ENCODE measurements at places on chromosomes 16 and 17. TPM values are rescaled to one million over a fixed set of nuclear protein-coding genes. Genes with fewer than 3 reads are reported as not detected.

Gene CCL3
- total RNA-seq: 74.5 TPM

Gene NHLRC4
- total RNA-seq: 1.0 TPM

Gene EVI2A
- total RNA-seq: 52.5 TPM

Gene RNF227
- 2.8 TPM for total RNA-seq

Gene TRPV3
- total RNA-seq: 6.6 TPM

Gene ARHGAP44
- 6.9 TPM for total RNA-seq

Gene CLEC18A
- 1.8 TPM for total RNA-seq

Gene KDM6B
- 70.8 TPM for total RNA-seq

Gene CCDC92B
- not detected for total RNA-seq

Gene EPOP
- total RNA-seq: 2.8 TPM

Gene TOX3
- not detected for total RNA-seq

Gene CASKIN2
- 1.2 TPM for total RNA-seq

Gene YBX2
- total RNA-seq: not detected

Gene RSL1D1
- total RNA-seq: 265 TPM

Measured in activated B cell treated with CpG ODN at 0.5 μM for 24 hours (primary cell).